ENCODE measurements at places on chromosomes 11 and 22.

DNA sequence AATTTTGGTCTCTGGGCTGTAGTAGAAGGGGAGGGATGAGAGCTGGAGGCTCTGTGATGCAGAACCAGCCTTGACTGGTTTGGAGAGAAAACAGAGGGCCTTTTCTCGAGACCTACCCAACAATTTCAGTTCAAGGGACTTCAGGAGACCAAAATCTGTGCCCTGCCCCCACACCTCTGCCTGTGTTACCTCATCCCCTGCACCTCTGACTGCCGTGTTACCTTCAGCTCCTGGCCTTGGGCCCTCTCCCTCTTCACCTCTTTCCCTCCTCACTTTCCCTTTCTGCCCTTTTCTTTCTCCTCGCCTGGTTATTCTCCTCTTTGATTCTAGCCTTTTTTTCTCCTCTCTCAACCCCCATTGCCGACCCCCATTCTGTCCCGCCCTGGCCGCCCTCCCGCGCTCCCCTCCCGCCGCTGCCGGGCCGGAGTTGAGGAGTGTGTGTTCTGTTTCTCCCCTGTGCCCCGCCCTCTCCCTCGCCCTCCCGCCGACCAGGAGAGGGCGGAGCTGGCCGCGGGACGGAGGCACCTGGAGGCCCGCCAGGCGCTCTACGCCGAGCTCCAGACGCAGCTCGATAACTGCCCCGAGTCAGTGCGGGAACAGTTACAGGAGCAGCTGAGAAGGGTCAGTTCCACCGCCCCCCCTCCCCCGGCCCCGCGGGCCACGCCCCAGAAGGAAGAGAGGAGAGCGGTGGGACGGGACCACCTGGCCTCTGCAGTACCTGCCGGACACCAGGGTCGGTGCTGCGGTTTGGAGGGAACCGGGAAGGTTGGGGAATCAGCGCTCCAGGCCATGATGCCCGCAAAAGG lies 27.2 kb downstream of the PHLDB1 start:
- DNase-seq = no peak

DNA sequence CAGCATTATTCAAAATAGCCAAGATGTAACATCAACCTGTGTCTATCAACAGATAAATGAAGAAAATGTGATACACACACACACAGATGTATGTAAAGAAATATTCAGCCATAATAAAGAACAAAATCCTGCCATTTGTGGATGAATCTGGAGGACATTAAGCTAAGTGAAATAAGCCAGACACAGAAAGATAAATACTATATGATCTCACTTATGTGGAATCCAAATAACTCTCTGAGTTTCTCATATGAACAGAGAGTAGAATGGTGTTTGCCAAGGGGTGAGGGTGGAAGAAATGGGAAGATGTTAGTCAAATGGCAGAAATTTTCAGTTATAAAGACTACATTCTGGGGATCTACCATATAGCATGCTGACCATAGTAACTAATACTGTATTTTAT lies 224.2 kb downstream of the GUCY1A2 start:
- no peak for DNase-seq

DNA sequence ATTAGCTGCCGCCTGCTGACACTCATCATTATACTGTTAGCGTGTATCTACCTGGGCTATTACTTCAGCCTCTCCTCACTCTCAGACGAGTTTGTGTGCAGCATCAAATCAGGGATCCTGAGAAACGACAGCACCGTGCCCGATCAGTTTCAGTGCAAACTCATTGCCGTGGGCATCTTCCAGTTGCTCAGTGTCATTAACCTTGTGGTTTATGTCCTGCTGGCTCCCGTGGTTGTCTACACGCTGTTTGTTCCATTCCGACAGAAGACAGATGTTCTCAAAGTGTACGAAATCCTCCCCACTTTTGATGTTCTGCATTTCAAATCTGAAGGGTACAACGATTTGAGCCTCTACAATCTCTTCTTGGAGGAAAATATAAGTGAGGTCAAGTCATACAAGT lies 51.1 kb downstream of the PANX1 start:
- DNase-seq = no peak

DNA sequence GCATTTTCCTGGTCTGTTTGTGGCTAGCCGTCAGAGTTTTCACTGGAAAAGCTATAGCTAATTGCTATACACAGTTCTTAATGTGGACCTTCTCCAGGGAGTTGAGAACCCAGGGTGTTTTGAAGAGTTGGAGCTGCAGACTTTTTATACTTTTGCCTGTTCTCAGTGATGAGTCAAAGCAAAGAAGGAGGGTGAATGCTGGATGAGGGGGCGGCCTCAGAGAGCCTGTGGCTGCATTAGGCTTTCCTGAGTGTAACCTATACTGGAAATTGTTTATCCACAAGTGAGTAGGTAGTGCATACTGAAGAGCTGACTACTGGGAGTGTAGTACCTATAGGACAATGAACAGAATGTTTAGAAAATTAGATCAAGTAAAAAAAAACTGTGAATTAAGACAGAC lies 79.7 kb upstream of the HORMAD2 start:
- DNase-seq = no peak

GRCh38 chr11:30351061-30351460 lies 28.2 kb downstream of the ARL14EP start:
- DNase-seq = no peak

DNA sequence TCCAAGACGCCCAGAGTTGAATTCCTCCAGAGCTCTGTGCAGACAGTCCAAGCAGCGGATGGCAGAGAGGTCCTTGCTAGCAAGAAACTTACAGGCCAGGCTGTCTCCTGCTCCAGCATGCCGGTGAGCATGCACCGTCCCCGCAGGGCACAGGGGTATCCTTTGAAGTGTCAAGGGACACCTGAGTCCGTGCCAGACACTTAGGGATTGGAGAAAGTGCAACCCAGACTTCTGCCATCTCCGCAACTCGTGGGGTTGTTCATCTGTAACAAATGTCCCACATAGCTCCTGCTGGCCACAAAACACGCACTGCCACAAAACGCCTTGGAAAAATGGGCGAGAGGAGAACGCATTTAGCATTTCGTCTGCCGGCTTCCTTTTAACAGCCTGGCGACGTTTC lies 13.3 kb downstream of the TSPO start:
- no peak for DNase-seq

DNA sequence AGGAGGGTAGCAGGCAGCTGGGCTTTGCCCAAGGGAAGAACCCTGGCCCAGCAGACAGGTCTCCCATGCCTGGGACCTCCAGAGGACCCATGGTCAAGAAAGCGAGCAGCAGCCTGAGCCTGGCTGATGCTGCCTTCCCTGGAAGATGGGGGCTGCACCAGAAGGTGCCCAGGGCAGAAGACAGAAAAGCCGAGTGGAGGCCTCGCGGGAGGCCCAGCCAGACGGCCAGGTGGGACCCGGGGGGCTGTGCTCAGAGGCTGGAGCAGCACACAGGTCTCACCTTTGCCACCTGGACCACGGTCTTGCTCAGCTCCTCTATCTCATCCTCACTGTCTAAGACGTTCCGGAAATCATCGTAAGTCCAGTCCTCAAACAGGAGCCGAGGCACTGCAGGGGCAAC lies 10.9 kb downstream of the CHID1 start:
- no peak for DNase-seq

GRCh38 chr11:131070365-131070764 lies 154.1 kb upstream of the SNX19 start:
- no peak for DNase-seq

DNA sequence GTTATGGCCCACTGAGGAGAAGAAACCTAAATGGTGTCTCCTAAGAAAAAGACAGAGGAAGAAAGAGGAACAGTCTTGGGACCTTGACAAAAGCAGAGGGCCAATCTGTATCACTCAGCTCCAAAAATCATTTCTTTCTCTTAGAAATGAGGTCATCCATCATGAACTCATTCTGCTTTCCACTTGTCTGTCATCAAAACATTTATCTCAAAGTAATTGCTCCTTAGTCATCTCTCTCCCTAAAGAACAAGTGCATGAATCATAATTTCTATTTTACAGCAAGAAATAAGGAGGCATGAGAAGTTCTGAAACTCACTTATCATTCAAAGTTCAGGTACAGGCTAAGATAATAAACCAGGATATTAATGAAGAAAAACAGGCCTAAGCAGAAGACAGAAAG lies 375.6 kb downstream of the KCNA4 start:
- DNase-seq = no peak
